A549 treated with dexamethasone at 1 μM for 4 hours (cell line): ENCODE measurements at places on chromosomes 12 and 14. TPM values are rescaled to one million over a fixed set of nuclear protein-coding genes. Genes with fewer than 3 reads are reported as not detected.

Gene MORN3
- total RNA-seq, result 0.25 to 0.65 TPM (median 0.33 TPM) in 5 replicates

Gene IRF9
- total RNA-seq, result 15.8 to 20.8 TPM (median 16.9 TPM) in 5 replicates

Gene CISTR
- not detected in 5 replicates for total RNA-seq

Gene FOXG1
- total RNA-seq, result 0.15 to 0.25 TPM (median 0.23 TPM) in 5 replicates

Gene SLC6A13
- total RNA-seq, result 0.16 to 0.47 TPM (median 0.24 TPM) in 5 replicates

Gene MYO1H
- not detected in 5 replicates for total RNA-seq

Gene FOXN4
- 0.02 to 0.08 TPM (median 0.08 TPM) in 4 of 5 replicates, not detected in the other for total RNA-seq

Gene CD163L1
- total RNA-seq, result 0.23 to 0.61 TPM (median 0.36 TPM) in 5 replicates

Gene RGS6
- total RNA-seq, result 0.04 TPM in 1 of 5 replicates, not detected in the others

Gene ADCY6
- 8.1 to 12.2 TPM (median 10.3 TPM) in 5 replicates for total RNA-seq

Gene IAPP
- total RNA-seq, result not detected in 5 replicates

Gene SERPINA5
- 0.07 to 0.27 TPM (median 0.17 TPM) in 5 replicates for total RNA-seq

Gene RERGL
- total RNA-seq, result not detected in 5 replicates

Gene EGLN3
- total RNA-seq, result 5.3 to 6.7 TPM (median 5.9 TPM) in 5 replicates

Gene CFAP251
- total RNA-seq, result 1.1 to 1.5 TPM (median 1.3 TPM) in 5 replicates

Gene LRP1-AS
- total RNA-seq, result not detected in 5 replicates

Gene GALNT9
- total RNA-seq, result 3.2 to 5.6 TPM (median 4.0 TPM) in 5 replicates

Gene BBS10
- total RNA-seq, result 4.3 to 6.1 TPM (median 5.2 TPM) in 5 replicates

Gene RFX4
- total RNA-seq, result 0.02 to 0.07 TPM (median 0.04 TPM) in 4 of 5 replicates, not detected in the other

Gene ASB2
- 0.32 to 0.76 TPM (median 0.38 TPM) in 5 replicates for total RNA-seq

Gene ABCB9
- 9.0 to 12.1 TPM (median 10.8 TPM) in 5 replicates for total RNA-seq

Gene OTX2
- not detected in 5 replicates for total RNA-seq

Gene CFAP73
- 0.09 to 0.14 TPM (median 0.11 TPM) in 3 of 5 replicates, not detected in the others for total RNA-seq

Gene KRT75
- 0.08 to 0.20 TPM (median 0.14 TPM) in 5 replicates for total RNA-seq

Gene KRT73
- not detected in 5 replicates for total RNA-seq

Gene RNASE3
- not detected in 5 replicates for total RNA-seq

Gene STAC3
- total RNA-seq, result 0.18 to 0.54 TPM (median 0.38 TPM) in 4 of 5 replicates, not detected in the other

Gene PLA2G1B
- total RNA-seq, result 0.18 TPM in 1 of 5 replicates, not detected in the others

Gene CEBPE
- not detected in 5 replicates for total RNA-seq

Gene KRT3
- total RNA-seq, result 0.05 to 0.06 TPM (median 0.05 TPM) in 3 of 5 replicates, not detected in the others

Gene E2F7
- total RNA-seq, result 5.8 to 10.5 TPM (median 7.9 TPM) in 5 replicates

Gene SPTB
- 1.2 to 2.4 TPM (median 2.0 TPM) in 5 replicates for total RNA-seq

Gene TCL1A
- not detected in 5 replicates for total RNA-seq

Gene LMNTD1
- total RNA-seq, result 0.15 TPM in 1 of 5 replicates, not detected in the others

Gene C3AR1
- not detected in 5 replicates for total RNA-seq

Gene CINP
- total RNA-seq, result 50.2 to 67.6 TPM (median 55.1 TPM) in 5 replicates

Gene ZFHX2
- 0.44 to 1.1 TPM (median 0.80 TPM) in 5 replicates for total RNA-seq

Gene HOXC12
- total RNA-seq, result 0.02 to 0.05 TPM (median 0.03 TPM) in 3 of 5 replicates, not detected in the others

Gene PA2G4
- 310 to 332 TPM (median 329 TPM) in 5 replicates for total RNA-seq

Gene ZNF641
- 4.5 to 6.1 TPM (median 5.7 TPM) in 5 replicates for total RNA-seq

Gene STYK1
- total RNA-seq, result 0.11 to 0.51 TPM (median 0.20 TPM) in 5 replicates

Gene CRIP1
- total RNA-seq, result 1,663 to 1,896 TPM (median 1,802 TPM) in 5 replicates

Gene PTPN6
- 6.6 to 14.6 TPM (median 11.5 TPM) in 5 replicates for total RNA-seq

Gene CCDC177
- total RNA-seq, result 0.04 to 0.07 TPM (median 0.05 TPM) in 4 of 5 replicates, not detected in the other

Gene SLIRP
- total RNA-seq, result 316 to 483 TPM (median 351 TPM) in 5 replicates

Gene RASSF9
- 1.2 to 2.0 TPM (median 1.4 TPM) in 5 replicates for total RNA-seq

Gene TSPAN8
- total RNA-seq, result 0.11 to 0.22 TPM (median 0.16 TPM) in 3 of 5 replicates, not detected in the others

Gene EPYC
- total RNA-seq, result not detected in 5 replicates

Gene TAS2R31
- total RNA-seq, result 0.08 to 0.27 TPM (median 0.11 TPM) in 4 of 5 replicates, not detected in the other

Gene PLBD2
- 25.4 to 46.6 TPM (median 43.2 TPM) in 5 replicates for total RNA-seq

Gene KRT6C
- 0.07 TPM in 1 of 5 replicates, not detected in the others for total RNA-seq

Gene AMIGO2
- 50.4 to 70.5 TPM (median 67.3 TPM) in 5 replicates for total RNA-seq

Gene HOMEZ
- 8.0 to 9.6 TPM (median 8.9 TPM) in 5 replicates for total RNA-seq

Gene LPAR5
- 0.51 to 0.87 TPM (median 0.71 TPM) in 5 replicates for total RNA-seq
